ENCODE measurements at places on chromosomes 7 and 10. TPM values are rescaled to one million over a fixed set of nuclear protein-coding genes. Genes with fewer than 3 reads are reported as not detected.

PNLIPRP3 gene
- not detected for total RNA-seq

LLCFC1 gene
- total RNA-seq: not detected

TRIM73 gene
- total RNA-seq: 3.0 TPM

SSC4D gene
- 1.2 TPM for total RNA-seq

SUN3 gene
- total RNA-seq: not detected

ANKRD2 gene
- total RNA-seq: not detected

KAZALD1 gene
- total RNA-seq: 0.25 TPM

LIPM gene
- total RNA-seq: not detected

Data from temporal lobe (tissue), 4 donors.